ENCODE measurements at places on chromosomes 12 and 14.

DNA sequence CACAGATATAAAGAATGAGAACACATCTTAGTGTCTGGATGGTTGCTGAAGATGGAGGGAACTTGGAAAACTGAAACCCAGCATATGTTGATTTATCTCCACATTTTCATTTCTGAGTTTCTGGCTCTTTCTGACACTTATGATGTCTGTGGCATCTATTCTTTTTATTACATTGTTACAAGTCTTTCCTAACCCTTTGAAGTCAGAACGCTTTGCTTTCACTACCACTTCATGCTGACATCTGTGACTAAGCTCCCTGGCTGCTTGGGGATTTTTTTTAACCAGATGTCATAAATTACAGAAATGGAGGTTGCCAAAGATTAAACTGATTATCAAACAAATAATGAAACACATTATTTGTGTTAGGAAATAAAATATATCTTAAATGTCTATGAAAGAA, 188.7 kb downstream of the KITLG start:
- DNase-seq, result no peak

DNA sequence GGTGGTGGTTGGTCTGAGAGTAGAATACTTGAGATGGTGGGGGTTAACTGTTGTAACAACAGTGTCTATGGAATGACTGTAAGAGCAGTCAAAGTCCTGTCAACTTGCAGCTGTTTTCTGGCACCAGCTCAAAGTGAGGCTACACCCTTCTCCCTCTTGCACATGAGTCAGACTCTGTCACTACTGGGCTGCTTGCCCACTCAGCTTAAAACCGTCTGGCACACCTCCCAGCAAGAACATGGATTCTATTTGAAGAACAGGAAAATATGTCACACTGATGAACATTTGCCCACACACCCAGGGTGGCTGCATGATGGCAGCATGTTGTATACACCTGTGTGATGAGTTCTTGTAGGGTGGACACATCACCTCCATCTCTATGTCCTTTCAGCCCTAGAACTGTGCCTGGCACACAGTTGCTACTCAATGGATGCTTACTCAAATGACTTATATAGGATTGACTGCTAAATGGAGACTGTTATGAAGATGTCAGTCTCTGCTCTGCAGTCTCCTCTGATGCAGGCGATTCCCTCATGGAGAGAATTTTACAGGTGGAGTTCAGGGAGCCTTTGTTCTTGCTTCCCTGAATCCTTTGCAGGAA, 19.3 kb upstream of the SERPINA6 start:
- no peak for DNase-seq

GRCh38 chr14:49460662-49461061, 125.5 kb downstream of the RPS29 start:
- no peak for DNase-seq

DNA sequence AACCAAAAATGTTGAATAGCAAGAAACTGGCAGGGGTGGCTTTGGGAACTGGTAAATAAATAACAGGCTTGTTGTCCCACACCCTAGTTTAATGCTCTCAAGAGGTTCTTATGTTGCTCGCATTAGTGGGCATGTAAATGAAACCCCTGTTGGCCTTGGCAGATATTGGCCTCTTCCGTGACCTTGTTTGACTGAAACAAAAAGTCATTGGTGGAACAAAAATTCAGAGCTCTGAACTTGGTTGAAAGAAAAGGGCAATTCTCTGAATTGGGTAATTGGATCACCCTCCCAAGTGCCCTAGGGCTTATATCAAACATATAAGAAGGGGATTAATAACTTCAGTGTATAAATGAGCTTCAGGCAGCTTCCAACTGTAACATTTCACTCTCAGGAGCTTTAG, 426.2 kb downstream of the ZFP36L1 start:
- DNase-seq, result no peak

- DNase-seq, result no peak
Measured at GRCh38 chr12:89954259-89954658, 245.6 kb upstream of the ATP2B1 start.

DNA sequence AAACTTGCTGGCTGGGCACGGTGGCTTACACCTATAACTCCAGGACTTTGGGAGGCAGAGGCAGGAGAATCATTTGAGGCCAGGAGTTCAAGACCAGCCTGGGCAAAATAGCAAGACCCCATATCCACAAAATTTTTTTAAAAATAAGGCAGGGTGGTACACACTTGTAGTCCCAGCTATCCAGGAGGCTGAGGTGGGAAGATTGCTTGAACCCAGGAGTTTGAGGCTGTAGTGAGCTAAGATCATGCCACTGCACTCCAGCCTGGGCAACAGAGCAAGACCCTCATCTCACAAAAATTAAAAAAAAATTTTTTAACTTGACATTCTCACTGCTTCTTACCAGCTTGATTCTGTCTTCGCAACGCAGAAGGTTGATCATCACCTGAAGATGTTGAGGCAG, 39.5 kb downstream of the SSH1 start:
- DNase-seq, result no peak

DNA sequence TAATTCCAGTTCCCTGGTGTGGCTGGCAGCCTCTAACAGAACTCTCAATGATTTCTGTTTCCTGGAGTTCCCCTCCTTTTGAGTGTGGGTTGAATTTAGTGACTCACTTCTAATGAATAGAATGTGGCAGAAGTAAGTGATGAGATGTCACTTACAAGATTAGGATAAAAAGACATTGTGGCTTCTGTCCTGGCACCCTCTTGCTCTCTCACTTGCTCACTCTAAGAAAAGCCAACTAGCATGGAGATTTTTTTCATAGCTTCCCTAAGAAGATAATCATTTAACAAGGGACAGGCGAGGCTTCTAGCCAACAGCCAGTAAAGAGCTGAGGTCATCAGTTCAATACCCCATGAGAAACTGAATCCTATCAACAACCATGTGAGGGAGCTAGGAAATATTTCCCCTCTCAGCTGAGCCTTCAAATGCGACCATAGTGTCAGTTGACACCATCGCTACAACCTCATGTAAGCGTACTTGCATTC, 156.7 kb downstream of the TMTC3 start:
- no peak for DNase-seq

- DNase-seq, result no peak
Measured at GRCh38 chr12:9692909-9693308, 23.4 kb downstream of the CLEC2D start.
